ENCODE measurements at places on chromosomes 3 and 15.

DNA sequence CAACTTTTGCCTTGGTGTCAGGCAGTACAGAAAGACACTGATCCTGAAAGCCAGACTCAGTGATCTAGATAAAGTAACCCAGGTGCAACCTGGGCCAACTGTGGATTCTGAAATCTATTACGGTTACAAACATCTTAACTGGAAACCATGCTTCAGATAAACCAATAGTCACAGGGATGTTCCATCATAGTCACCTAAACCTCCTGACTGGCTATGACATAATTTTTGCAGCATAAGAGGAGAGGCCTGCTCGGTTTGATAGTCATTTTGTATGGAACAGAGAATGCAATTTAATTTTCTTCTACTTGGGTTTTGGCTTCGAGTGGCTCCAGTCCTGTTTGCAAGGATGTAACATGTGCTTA, 3.7 kb downstream of the SLCO3A1 start:
- DNase-seq = no peak

- DNase-seq = no peak
These were observed 9.1 kb downstream of the SLC25A26 start for GRCh38 chr3:66229931-66230330.

GRCh38 chr3:48990636-48991469, 812 bp downstream of the P4HTM start:
- no peak for DNase-seq

DNA sequence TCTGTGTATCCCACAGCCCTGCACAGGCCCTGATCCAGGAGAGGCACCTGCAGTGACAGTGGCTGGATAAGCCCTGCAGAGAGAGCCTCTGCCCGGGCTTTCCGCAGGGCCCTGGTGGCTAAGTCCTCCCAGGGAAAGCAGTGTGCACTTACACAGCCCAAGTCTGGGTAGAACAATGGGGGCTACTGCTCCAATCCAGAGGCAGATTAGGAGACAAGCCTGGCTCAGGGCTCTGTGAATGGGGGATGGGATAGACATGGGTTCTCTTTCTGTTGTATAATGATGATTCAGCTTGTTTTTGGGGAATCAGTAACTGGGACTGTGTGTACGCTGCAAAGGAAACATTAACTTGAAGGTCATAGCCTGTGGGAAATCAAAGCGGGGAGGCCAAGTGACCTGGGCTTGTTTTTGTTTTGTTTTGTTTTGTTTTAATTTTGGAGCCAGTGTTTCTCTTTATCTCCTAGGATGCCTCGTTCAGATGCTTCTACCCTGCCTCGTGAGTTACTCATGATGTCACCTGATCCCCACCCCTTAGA, 4.1 kb upstream of the ALDH1L1 start:
- DNase-seq = no peak

All from iris pigment epithelial cell (primary cell).